ENCODE measurements at places on chromosomes 1 and 21. TPM values are rescaled to one million over a fixed set of nuclear protein-coding genes. Genes with fewer than 3 reads are reported as not detected.

DNA sequence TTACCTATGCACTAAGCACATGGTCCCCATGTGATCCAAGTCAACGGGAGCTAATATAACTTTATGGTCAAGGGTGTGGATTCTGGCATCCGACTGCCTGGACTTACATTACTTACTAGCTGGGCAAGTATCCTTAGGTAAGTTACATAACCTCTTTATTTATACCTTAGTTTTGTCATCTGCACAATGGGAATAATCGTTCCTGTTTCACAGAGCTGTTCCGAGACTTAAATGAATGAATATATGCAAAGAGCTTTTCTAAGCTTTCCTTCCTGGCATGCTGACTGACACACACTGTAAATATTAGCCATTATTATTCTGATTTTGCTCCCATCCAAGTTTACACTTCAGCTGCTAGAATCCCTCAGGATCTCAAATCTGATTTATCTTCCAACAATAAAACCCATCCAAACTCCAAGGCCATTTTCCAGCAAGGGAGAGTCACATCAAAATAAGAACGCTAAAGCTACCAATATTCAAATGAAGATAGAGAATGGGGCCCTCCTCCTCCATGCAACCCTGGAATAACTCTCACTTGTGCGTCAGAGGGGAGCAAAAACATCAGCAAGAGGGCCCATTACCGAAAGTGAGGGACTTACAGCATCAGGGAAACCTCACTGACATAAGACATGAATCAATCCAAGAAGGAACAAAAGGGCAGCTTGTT is 115.6 kb upstream of the KAZN start:
- no peaks in the 10 kb centered on the region for H3K36me3 ChIP-seq
- no peak overlapping the region for H3K27ac ChIP-seq
- DNase-seq = no peak
- H3K4me1 ChIP-seq = no peaks in the 10 kb centered on the region

DNA sequence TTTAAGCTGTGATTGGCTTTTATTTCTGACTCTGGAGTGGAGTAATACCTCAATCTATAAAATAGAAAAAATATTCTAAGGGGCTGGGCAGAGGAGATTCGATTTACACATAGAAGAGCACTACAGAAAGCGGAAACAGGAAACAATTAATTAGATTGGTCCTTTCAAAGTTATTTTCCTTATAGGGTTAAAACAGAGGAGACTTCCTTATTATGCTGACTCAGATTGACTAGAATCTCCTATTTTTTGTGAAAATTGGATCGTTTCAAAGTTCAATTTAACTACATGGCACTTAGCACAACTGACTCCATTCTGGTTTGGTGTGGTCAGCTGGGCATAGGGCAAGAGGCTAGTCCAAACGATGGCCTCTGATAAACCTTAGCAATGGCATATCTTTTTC is 48.3 kb upstream of the NCAM2 start:
- no peaks in the 10 kb centered on the region for H3K27me3 ChIP-seq
- H3K4me3 ChIP-seq = no peak overlapping the region
- no peaks in the 10 kb centered on the region for H3K36me3 ChIP-seq
- no peaks in the 10 kb centered on the region for H3K4me1 ChIP-seq

Gene NR1I3
- total RNA-seq = not detected

DNA sequence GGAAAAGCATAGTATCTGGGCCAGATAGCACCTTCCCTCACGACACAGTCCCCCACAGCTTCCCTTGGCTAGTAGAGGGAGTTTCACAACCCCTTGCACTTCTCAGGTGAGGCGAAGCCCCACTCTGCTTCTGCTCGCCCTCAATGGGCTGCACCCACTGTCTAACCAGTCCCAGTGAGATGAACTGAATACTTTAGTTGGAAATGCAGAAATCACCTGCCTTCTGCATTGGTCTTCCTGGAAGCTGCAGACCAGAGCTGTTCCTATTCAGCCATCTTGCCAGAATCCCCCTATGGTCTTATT is 243.2 kb upstream of the FAM78B start:
- no peak overlapping the region for H3K4me3 ChIP-seq
- DNase-seq = no peak
- peaks cover 13% of the 10 kb centered on the region for H3K36me3 ChIP-seq

DNA sequence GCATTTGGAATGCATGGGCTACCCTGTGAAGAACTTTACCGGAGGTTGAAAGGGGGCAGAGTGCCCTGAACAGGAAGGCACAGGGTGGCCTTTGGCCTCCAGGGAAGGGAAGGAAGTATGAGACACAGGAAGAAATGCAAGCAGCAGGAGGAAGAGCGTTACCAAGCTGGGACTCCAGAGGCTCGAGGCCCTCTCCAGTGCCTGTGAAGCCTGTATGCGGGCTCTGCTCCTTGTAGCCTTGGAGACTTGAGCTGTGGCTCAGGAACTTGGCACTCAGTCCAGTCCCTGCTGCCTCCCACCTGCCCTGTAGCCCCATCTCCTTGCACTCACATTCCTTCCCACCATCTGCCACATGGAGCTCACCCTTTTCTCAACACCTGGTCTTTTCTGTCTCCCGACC is 33.5 kb upstream of the RNF19B start:
- H3K36me3 ChIP-seq = no peaks in the 10 kb centered on the region
- H3K4me3 ChIP-seq = no peak overlapping the region
- H3K27me3 ChIP-seq = no peaks in the 10 kb centered on the region
- H3K27ac ChIP-seq = no peak overlapping the region
- no peaks in the 10 kb centered on the region for H3K4me1 ChIP-seq

Gene ITGB2
- total RNA-seq = 1.1 TPM

Gene CNIH3
- 4.2 TPM for total RNA-seq

Gene LMNA
- total RNA-seq = 52.7 TPM

- DNase-seq = no peak
- H3K4me3 ChIP-seq = no peak overlapping the region
- H3K4me1 ChIP-seq = no peaks in the 10 kb centered on the region
- H3K36me3 ChIP-seq = no peaks in the 10 kb centered on the region
- no peaks in the 10 kb centered on the region for H3K27me3 ChIP-seq
- no peak overlapping the region for H3K27ac ChIP-seq
These were observed 157.0 kb upstream of the ZNHIT6 start for GRCh38 chr1:85865213-85865612.

Gene MYOG
- total RNA-seq = not detected

DNA sequence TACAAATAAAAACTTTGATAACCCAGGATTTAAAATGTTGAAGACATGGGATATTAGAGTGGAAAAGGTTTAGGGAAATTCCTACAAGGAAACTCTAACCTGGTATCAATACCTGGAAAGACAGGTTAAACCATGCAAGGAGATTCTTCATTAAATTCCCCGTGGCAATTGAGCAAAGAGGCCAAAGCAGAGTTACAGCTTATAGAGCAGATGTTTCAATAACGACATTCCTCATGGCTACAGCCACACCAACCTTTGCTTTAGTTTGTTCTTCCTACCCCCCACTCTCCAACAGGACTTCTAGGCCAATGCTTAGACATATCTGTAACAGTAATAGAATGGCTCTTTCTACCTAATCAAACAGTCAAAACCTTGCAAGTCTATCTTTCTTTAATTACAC is 271.3 kb downstream of the COL11A1 start:
- DNase-seq = no peak
- no peak overlapping the region for H3K27ac ChIP-seq
- H3K4me3 ChIP-seq = no peak overlapping the region
- no peaks in the 10 kb centered on the region for H3K36me3 ChIP-seq

All from H9 (cell line).